ENCODE measurements at places on chromosomes 12 and 14.

DNA sequence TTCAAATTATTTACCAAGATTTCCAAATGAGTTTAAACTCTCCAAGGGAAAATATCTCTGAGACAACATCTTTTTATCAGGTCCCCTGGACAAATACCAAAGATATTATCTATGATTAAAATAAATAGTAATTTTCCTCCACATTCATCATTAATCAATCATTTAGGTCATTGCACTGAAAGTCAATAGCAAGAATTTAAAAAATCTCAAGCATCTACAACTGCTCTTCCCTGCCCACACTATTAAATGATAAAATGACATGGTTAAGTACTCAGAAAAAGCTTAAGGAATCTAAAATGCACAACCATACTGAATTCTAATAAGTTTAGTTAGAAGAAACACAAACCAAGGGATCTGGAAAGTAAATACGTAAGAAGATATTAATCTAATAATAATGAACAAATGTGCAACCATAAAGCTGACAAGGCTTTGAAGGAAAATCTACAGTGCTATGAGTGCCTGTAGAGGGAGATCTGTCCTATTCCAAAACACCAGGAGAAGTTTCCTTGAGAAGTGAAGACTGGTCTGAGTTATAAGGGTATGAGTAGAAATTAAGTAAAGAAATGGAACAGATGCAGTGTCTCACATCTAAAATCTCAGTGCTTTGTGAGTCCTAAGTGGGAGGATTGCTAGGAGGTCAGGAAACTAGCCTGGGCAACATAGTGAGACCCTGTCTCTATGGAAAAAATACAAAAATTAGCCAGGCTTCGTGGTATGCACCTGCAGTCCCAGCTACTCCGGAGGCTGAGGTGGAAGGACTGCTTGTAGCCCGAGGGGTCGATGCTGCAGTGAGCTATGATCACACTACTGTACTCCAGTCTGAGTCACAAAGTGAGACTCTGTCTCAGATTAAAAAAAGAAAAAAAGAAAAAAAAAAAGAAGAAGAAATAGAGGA, 19.2 kb downstream of the INTS13 start:
- DNase-seq = no peak

GRCh38 chr12:130831876-130832405, 7.1 kb downstream of the STX2 start:
- DNase-seq = no peak

GRCh38 chr14:90660865-90661570, 155.2 kb downstream of the TTC7B start:
- DNase-seq = no peak

GRCh38 chr14:35332517-35333263, 40.5 kb downstream of the PSMA6 start:
- peak; percentile 67 for DNase-seq

- DNase-seq = peak; percentile 40
Observed at GRCh38 chr12:1533205-1533601, 61.2 kb downstream of the FBXL14 start.

DNA sequence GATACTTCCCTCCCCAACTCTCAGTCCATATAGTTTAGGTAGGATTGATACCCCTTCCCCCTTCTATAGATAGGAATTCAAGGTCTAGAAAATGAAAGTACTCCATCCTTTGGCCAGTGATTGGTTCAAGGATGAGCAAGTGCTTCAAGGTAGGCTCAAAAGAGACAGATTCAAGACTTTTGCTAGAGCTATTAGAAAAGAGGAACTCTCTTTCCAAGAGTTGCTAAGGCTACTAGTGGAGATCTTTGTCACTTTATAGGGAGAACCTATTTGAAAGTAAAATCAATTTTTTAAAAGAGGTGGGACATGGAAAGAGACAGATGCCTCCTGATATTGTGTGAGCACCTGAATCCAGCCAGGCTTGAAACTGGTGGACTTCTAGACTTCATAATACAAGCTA, 17.5 kb downstream of the POLE2 start:
- no peak for DNase-seq

GRCh38 chr14:37406095-37406494, 189.0 kb downstream of the FOXA1 start:
- DNase-seq = no peak

GRCh38 chr14:32594766-32595165, 265.7 kb downstream of the AKAP6 start:
- no peak for DNase-seq

GRCh38 chr12:509500-509899, 49.8 kb downstream of the B4GALNT3 start:
- DNase-seq = no peak

DNA sequence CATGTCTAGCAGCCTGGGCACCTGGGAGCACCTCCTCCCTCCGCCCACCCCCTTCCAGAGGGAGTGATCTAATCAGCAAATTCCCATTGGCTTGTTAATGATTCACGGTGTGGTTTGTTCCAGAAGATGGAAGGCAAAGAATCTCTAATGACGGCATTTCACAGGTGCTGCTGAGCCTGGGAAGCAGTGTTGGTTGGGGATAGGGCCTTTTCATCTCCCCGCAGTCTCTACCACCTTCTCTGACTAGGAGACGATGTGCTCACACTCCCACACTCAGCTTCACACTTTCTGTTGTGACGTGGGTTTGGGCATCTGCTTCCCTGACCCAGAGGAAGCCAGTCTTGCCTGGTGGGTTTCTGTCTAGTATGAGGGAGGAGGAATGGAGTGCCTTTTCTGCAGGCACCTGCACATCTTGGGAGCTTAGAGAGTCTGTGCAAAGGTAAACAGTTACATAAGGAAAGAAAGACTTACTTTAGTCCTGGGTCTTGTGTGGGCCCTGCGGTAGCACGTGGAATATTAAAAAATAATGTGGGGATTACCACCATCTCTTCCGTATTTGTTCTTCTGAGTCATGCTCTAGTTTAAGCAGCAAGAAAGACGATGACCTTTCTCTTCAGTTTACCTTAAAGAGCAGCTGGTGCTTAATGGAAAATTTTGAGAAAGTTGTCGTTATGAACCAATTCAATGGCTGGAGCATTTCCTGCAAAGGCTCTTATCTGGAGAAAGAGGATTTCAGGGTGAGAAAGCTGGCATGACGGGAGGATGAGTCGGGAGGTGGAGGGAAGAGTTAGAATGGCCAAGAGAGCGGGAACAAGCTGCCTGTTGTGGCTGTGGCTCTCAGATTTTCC, 70.6 kb upstream of the ARHGAP5 start:
- no peak for DNase-seq

DNA sequence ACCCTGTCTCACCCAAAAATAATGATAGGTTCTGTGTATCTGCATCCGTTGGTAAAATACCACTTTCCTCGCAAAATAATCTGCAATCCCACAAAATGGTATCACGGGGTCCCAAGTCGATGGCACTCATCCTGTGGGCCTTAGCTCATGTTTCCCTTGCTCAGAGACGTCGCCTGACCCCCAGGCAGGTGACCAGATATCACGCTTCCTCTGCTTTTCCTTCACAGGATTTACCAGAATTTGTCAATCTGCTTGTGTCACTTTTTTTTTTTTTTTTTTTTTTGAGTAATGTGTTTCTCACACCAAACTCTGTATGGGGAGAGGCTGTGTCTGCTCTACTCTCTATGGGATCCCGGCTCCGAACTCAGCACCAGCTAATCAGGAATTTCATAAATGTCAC, 162.7 kb downstream of the PRKCH start:
- DNase-seq = no peak

- DNase-seq = no peak
Observed at GRCh38 chr14:102005336-102005735, 41.0 kb downstream of the DYNC1H1 start.

GRCh38 chr14:88196925-88197324, 126.1 kb downstream of the KCNK10 start:
- no peak for DNase-seq

DNA sequence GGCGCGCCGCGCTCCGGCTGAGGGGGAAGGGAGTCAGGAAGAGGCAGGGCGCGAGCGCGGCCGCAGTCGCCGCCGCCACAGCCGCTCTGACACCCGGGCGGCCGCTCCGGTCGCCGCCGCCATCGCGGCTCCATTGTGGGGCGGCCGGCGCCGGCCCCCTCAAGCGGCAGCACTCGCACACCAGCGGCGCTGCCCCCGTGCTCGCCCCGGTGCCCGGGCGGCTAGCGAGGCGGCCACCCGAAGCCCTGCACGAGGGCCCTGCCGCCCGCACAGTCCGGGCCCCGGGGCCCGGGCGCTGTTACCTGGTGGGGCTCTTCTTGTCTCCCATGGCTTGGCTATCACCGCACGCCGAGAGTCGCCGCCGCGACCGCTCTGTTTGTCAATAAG, 202 bp downstream of the YAF2 start:
- DNase-seq = no peak

- DNase-seq = no peak
Observed at GRCh38 chr12:62898526-62898925, 36.4 kb downstream of the PPM1H start.

GRCh38 chr12:70875628-70876027, 44.9 kb downstream of the PTPRR start:
- DNase-seq = no peak

DNA sequence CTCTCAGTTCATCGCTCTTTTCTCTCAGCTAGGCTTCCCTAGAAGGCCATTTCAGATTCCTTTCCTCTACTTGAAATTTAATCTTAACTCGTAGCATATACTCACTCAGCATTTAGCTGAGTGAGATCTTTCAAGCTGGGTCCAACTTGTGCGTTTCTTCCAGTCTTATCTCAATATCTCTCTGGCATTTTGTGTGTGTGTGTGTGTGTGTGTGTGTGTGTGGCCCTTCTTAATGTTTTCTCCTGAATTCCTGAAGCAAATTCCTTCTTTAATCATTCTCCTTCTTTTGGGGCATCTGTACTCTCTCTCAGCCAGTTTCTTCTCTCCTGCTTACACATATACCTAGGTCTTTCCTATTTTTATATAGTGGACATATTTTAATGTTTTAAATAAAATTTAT, 129.1 kb downstream of the KITLG start:
- no peak for DNase-seq

DNA sequence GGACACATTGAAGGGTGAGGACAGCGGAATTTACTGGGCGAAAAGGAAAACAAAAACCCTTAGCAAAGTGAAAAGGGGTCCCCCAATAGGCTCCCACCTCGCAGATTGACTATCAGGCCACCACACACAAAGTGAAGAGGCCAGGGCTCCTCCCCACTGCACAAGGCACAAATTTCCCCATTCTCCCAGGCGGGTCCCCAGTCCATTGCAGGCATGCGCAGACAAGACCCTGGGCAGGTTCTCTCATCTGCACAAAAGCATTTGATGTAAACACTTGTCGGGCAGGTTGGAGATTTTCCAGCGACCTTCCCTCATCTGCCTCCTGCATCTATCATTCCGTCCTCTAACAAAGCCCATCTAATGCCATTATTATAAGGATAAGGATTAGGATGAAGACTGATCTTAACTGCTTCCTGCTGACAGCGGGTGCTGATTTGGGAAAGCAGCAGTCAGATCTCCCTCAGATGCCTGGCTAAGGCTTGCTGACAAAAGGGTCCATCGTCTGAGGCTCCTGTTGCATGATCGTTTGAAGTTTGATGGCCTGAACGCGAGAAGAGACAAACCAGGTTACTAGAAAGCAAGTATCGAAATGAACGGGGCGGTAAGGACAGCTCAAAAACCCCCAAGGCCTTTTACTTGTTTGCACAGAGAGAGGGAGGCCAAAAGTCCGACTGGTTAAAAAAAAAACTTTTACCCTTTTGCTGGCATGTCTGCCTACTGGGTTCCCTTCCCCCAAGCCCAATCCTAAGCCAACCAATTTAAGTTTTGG, 14.4 kb downstream of the ASCL4 start:
- DNase-seq = no peak

- no peak for DNase-seq
Observed at GRCh38 chr12:30134229-30134628, 350.5 kb upstream of the TMTC1 start.

DNA sequence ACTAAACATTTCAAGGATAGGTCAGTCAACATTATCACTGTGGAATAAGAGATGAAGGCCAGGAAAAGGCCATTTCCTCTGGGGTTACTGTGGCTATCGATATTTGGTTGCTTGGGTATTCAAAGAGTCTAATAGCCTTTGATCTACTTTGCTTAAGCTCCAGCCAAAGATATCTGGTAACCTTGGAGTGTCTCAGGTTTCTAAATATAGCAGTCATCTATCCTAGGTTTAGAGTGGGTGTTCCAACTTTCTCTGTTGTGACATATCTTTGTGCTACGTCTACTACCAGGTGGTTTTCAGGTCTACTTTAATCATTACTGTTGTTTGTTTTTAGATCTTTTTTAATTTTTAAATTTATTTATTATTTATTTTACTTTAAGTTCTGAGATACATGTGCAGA, 42.4 kb downstream of the RDH12 start:
- DNase-seq = no peak

- no peak for DNase-seq
Observed at GRCh38 chr12:826331-826730, 74.0 kb downstream of the WNK1 start.

DNA sequence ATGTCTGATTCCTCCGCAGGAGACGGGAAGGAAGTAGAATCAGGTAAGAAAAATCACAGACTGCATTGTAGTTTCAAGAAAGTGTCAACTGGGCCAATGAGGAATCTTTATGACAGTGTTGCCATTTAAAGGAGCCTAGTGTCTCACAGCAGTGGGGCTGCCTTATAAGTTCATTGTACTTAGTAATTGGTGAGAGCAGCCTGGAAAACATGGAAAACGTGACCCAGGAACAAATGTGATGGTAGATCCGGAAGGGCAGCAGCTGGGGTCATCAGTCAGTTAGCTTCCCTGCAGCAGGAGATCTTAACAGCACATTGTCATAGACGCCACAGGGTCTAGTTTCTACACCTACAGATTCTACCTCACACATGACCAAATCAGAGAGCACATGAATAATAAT, 630.0 kb upstream of the LMO3 start:
- DNase-seq = no peak

DNA sequence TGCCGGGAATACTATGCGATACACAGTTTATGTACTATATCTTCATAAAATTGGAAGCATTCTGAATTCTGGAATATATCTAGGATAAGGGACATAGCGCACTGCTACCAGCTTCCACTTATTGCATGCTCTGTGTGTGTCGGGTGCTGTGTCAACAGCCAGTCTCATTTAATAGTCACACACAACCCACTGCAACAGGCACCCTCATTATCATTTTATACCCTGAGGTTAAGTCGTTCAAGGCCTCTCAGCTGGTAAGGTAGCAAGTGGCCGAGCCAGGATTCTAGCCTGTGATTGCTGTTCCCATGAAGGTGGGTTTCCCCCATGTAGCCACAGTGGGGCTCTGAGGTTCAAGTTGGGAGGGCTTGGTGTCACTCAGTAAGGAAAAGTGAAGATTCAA, 7.0 kb downstream of the PPP1R1A start:
- DNase-seq = no peak
